Nucleus accumbens (tissue), 56 donors: ENCODE measurements at places on chromosomes 11 and 22.

DNA sequence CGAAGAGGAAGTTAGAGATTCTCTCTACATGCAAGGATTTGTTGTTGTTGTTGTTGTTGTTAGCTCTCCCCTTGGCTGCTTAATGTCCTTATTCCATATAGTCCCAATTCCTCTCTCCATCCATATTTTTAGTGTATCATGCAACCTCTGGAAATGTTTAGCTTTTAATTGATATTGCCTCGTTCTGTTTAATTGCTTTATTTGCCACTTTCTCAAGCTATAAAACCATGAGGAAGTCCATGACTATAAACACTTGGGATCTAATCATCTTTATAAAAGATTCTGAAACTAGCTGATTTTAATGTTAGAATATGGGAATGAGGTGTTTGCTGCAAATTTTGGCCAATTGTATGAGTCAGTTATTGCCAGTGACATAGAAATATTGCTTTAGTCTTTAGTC is 5.5 kb upstream of the OR9G1 start:
- DNase-seq = no peak

DNA sequence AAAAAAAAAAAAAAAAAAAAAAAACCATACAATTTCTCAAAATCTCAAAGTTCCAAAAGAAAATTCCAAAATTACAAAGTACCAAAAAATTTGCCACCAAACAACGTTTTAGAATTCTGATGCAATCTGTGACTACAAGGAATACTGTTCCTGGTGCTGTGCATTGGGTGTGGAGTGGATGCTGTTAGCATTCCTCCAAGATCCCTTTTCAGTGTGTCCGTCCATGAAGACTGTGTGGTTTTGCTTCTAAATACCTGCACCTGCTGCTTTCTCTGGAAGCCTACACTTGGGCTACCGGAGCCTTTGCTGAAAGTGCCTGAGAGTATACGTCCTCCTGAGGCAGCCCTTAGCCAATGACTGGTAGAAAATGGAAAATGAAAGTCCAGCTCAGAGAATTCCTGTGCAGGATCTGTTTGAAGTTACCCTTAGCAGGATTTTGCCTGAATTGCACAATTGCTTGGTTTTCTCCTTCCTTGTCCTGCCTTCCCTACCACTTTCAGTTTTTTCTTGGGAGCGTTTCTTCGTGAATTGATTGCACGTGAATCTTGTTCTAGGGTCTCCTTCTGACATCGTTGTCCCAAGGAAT is 140.8 kb downstream of the TRPC6 start:
- DNase-seq = no peak

GRCh38 chr11:105202844-105203548 is 63.4 kb upstream of the CARD18 start:
- no peak for DNase-seq

DNA sequence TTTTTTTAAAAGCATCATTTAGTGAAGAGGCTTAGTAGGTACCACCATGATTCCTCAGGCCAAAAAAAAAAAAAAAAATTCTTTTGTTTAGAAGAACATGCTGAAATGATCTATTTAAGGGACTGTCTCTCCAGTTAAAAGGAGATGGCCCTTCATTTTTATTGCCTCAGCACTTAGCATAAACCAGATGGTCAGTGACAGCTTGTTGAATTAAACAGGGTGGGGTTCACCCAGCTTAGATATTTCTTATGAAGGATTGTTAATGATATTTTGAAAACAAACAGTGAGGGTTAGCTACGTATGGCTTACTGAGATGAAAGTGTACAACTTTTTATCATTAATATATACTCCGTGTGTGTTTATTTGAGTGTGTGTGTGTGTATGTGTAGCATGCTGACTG is 203.7 kb downstream of the FAM181B start:
- no peak for DNase-seq
